ENCODE measurements at places on chromosomes 11 and 22. TPM values are rescaled to one million over a fixed set of nuclear protein-coding genes. Genes with fewer than 3 reads are reported as not detected.

Gene OR8G5
- total RNA-seq: not detected

Gene ZBED4
- 11.7 TPM for total RNA-seq

Gene TMEM132A
- 60.7 TPM for total RNA-seq

Gene NRGN
- total RNA-seq: 2.9 TPM

Gene OSBP
- 30.3 TPM for total RNA-seq

Gene PANX3
- not detected for total RNA-seq

Gene AMOTL1
- total RNA-seq: 14.8 TPM

Gene OR5A1
- not detected for total RNA-seq

- peak overlapping the region; percentile 47 for H3K27ac ChIP-seq
- no peaks in the 10 kb centered on the region for H3K36me3 ChIP-seq
Observed at GRCh38 chr11:31656051-31656450, 146.5 kb downstream of the ELP4 start.

GRCh38 chr22:30185129-30185528, 61.4 kb downstream of the LIF start:
- peaks cover 48% of the 10 kb centered on the region for H3K4me1 ChIP-seq
- peak; percentile 60 for DNase-seq
- H3K27ac ChIP-seq: peak overlapping the region; percentile 59

GRCh38 chr22:30036656-30037055, 43.6 kb upstream of the HORMAD2 start:
- no peaks in the 10 kb centered on the region for H3K4me1 ChIP-seq
- DNase-seq: no peak
- no peak overlapping the region for H3K27ac ChIP-seq
- no peak overlapping the region for H3K4me3 ChIP-seq

GRCh38 chr22:49512487-49513165, 315.0 kb downstream of the BRD1 start:
- DNase-seq: no peak
- no peaks in the 10 kb centered on the region for H3K36me3 ChIP-seq
- H3K27me3 ChIP-seq: no peaks in the 10 kb centered on the region
- H3K4me3 ChIP-seq: no peak overlapping the region
- H3K4me1 ChIP-seq: no peaks in the 10 kb centered on the region
- no peak overlapping the region for H3K27ac ChIP-seq

GRCh38 chr11:46593550-46594373, at the start of gene AMBRA1:
TSS of gene AMBRA1 (minus strand) at chr11:46594023. CDS start at chr11:46548380, 45,643 bp downstream.
- H3K27me3 ChIP-seq: no peaks in the 10 kb centered on the region
- peaks cover 3% of the 10 kb centered on the region for H3K36me3 ChIP-seq
- H3K27ac ChIP-seq: peak within 1 kb of the TSS; percentile 29
- H3K4me1 ChIP-seq: peaks cover 13% of the 10 kb centered on the region
- peak; percentile 88 for DNase-seq
- H3K4me3 ChIP-seq: peak within 1 kb of the TSS; percentile 64

DNA sequence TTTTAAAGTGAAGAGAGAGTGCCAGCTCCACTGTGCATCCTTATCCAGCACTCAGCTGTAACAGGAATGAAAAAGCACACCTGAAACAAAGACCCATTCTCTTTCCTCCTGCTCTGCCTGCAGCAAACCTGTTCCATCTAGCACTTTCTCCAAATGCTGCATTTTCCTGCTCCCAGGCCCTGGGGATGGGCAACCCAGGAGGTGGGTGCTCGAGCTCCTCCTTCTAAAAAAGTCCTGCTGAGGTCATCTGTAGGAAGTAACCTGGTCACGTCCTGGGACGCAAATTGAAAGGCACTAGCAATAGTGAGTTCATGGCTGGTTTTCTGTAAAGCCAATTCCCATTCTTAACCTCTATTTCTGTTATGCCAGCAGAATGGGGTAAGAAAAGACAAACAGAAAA, 173.7 kb downstream of the MAML2 start:
- H3K36me3 ChIP-seq: no peaks in the 10 kb centered on the region
- no peak overlapping the region for H3K4me3 ChIP-seq
- no peaks in the 10 kb centered on the region for H3K27me3 ChIP-seq
- H3K4me1 ChIP-seq: peaks cover 46% of the 10 kb centered on the region
- H3K27ac ChIP-seq: peak overlapping the region; percentile 90

DNA sequence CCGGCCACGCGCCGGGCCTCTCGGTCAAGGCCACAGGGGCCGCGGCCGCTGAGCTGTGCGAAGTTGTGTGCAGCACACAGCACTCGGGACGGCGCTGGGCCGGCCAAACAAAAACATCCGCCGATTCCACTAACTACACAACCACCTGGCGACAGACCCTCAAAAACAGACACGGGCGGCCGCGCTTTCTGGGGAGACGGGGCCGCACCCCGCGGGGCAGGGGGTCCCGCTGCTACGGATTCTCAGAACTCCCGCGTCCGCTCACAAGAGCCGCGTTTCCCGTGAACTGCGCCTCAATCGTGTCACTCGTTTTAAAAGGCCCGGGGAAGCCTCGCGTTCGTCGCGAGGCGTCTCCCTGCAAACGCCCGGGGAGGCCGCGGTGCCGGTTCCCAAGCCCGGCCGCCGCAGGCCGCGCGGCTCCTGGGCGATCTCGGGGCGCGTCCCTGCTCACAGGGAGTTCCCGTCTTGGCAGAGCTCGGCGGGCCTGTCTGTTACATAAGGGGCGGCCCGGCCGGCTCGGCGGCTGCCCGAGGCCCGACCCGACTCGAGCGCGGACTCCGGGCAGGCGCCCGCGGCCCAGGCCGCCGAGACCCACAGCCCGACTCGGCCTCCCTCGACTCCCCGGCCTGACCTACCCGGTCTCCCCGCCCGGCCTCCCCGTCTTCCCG, 936 bp downstream of the BRD1 start:
- no peaks in the 10 kb centered on the region for H3K27me3 ChIP-seq
- peak overlapping the region; percentile 83 for H3K27ac ChIP-seq
- H3K4me3 ChIP-seq: peak overlapping the region; percentile 97

DNA sequence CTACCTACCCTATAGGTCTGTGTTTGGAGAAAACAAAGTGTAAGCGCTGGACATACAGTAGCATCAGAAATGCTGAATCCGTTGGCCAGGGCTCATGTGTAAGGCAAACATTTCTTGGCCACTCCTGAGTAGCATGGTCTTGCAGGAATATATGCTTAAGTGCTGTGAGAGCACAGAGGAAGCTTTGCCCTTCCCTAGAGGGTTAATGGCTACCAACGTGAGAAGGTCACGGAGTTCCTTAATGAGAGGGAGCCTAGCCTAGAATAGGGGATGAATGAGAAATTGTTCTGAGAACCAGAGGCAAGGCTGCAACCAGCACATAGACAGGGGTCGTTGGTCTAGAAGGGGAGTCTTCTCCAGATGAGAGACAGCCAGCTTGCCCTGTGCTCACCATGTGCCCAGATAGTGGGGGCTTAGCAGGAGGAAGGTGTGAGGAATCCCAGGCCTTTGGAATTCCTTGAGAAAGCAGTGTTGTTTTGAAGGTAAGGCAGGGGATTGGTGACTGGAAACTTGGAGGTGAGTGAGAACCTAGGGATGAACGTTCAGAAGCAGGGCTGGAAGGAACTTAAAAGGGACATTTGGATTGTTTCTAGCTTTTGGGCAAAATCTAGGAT, 29.5 kb downstream of the RCOR2 start:
- peaks cover 39% of the 10 kb centered on the region for H3K36me3 ChIP-seq
- H3K27me3 ChIP-seq: no peaks in the 10 kb centered on the region
- H3K4me3 ChIP-seq: no peak overlapping the region
- no peaks in the 10 kb centered on the region for H3K4me1 ChIP-seq

GRCh38 chr22:44181033-44181911, 547 bp downstream of the PARVG start:
- no peaks in the 10 kb centered on the region for H3K36me3 ChIP-seq
- peaks cover 20% of the 10 kb centered on the region for H3K4me1 ChIP-seq
- no peak overlapping the region for H3K27ac ChIP-seq
- no peaks in the 10 kb centered on the region for H3K27me3 ChIP-seq

GRCh38 chr11:99162819-99163218, 142.1 kb downstream of the CNTN5 start:
- H3K4me1 ChIP-seq: no peaks in the 10 kb centered on the region
- DNase-seq: no peak
- H3K4me3 ChIP-seq: no peak overlapping the region
- H3K27ac ChIP-seq: no peak overlapping the region
- no peaks in the 10 kb centered on the region for H3K27me3 ChIP-seq
- H3K36me3 ChIP-seq: no peaks in the 10 kb centered on the region

- no peaks in the 10 kb centered on the region for H3K36me3 ChIP-seq
- DNase-seq: no peak
- no peak overlapping the region for H3K4me3 ChIP-seq
- no peaks in the 10 kb centered on the region for H3K27me3 ChIP-seq
Observed at GRCh38 chr22:23498811-23499798, 81.0 kb downstream of the IGLL1 start.

DNA sequence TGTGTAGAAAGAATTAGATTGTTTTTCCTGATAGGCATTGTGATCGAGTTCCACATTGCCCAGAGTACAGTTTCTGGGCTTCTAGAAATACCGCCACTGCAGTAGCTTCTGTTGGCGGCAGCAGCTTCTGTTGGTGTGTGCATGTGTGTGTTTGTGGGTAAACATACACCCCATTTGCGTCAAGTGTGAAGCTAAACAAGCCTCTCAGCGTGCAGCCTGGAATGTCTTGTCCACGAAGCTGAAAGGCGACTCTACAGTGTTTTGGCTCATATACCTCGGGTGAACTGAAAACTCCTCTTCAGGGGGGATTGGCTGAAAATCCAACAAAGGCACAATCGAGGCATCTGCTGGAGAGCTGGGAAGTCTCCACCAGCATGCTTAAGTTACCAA, 112.0 kb upstream of the E2F8 start:
- DNase-seq: no peak
- H3K36me3 ChIP-seq: no peaks in the 10 kb centered on the region
- H3K27me3 ChIP-seq: peaks cover 13% of the 10 kb centered on the region
- no peak overlapping the region for H3K4me3 ChIP-seq

Data from SJSA1 (cell line).